Prostate gland (tissue), 2 donors: ENCODE measurements at places on chromosomes 1 and 21. TPM values are rescaled to one million over a fixed set of nuclear protein-coding genes. Genes with fewer than 3 reads are reported as not detected.

The CFHR1 gene
- total RNA-seq, result not detected

The LCE3E gene
- not detected for total RNA-seq

The CD5L gene
- total RNA-seq, result not detected

The CTH gene
- total RNA-seq, result 12.7 TPM

The RAVER2 gene
- total RNA-seq, result 18.3 TPM

The CA6 gene
- total RNA-seq, result not detected

The AMIGO1 gene
- 9.5 TPM for total RNA-seq

The OXCT2 gene
- total RNA-seq, result 1.0 TPM

The FASLG gene
- total RNA-seq, result not detected

The PLCH2 gene
- 41.0 TPM for total RNA-seq

The SPRR1B gene
- total RNA-seq, result not detected

The SSX2IP gene
- 25.2 TPM for total RNA-seq

The GBP3 gene
- total RNA-seq, result 15.8 TPM

The GPR37L1 gene
- 0.09 TPM for total RNA-seq

The MRPL37 gene
- 91.5 TPM for total RNA-seq

The CSF3R gene
- 17.0 TPM for total RNA-seq

The TAGLN2 gene
- 386 TPM for total RNA-seq

The CSMD2 gene
- total RNA-seq, result 0.14 TPM

The ZMYND12 gene
- 2.0 TPM for total RNA-seq

The KIF21B gene
- 0.46 TPM for total RNA-seq

The CDK18 gene
- total RNA-seq, result 11.1 TPM

The TFF1 gene
- 4.7 TPM for total RNA-seq

The RUNX3 gene
- 3.4 TPM for total RNA-seq

The HAPLN2 gene
- 6.1 TPM for total RNA-seq

The CDCP2 gene
- 0.23 TPM for total RNA-seq

The NLRP3 gene
- total RNA-seq, result 1.1 TPM

The KCNT2 gene
- total RNA-seq, result 1.9 TPM

The MKNK1 gene
- 28.1 TPM for total RNA-seq

The LCE6A gene
- not detected for total RNA-seq

The INAVA gene
- total RNA-seq, result 27.1 TPM

The VAV3 gene
- 14.5 TPM for total RNA-seq

The ATXN7L2 gene
- total RNA-seq, result 3.0 TPM

The CR1 gene
- 0.14 TPM for total RNA-seq

The IFNGR2 gene
- total RNA-seq, result 88.1 TPM

The CFAP107 gene
- 1.1 TPM for total RNA-seq

The SEMA4A gene
- 44.9 TPM for total RNA-seq

The GGPS1 gene
- total RNA-seq, result 42.1 TPM

The GBP5 gene
- total RNA-seq, result 5.8 TPM

The SETD4 gene
- total RNA-seq, result 36.3 TPM

The EPHA10 gene
- total RNA-seq, result 11.8 TPM

The ALX3 gene
- not detected for total RNA-seq

The PGLYRP3 gene
- not detected for total RNA-seq

The RPL22 gene
- 121 TPM for total RNA-seq

The LEPR gene
- total RNA-seq, result 13.9 TPM

The OR2W3 gene
- 2.4 TPM for total RNA-seq

The MMP23B gene
- 4.4 TPM for total RNA-seq

The ELF3 gene
- 191 TPM for total RNA-seq

The NBPF4 gene
- not detected for total RNA-seq

The SNX7 gene
- 19.4 TPM for total RNA-seq

The OVAAL gene
- total RNA-seq, result 0.62 TPM

The EBNA1BP2 gene
- total RNA-seq, result 65.7 TPM

The BATF3 gene
- total RNA-seq, result 4.0 TPM

The NMNAT2 gene
- total RNA-seq, result 41.0 TPM

The OLIG2 gene
- not detected for total RNA-seq

The PTPN7 gene
- 0.73 TPM for total RNA-seq

The TPTE gene
- total RNA-seq, result not detected

The SHE gene
- 29.9 TPM for total RNA-seq

The SH2D5 gene
- not detected for total RNA-seq

The PGM1 gene
- 54.7 TPM for total RNA-seq
